ENCODE measurements at places on chromosomes 3 and 15.

- DNase-seq, result no peak
Observed at GRCh38 chr3:99971761-99972160, 142.5 kb downstream of the FILIP1L start.

DNA sequence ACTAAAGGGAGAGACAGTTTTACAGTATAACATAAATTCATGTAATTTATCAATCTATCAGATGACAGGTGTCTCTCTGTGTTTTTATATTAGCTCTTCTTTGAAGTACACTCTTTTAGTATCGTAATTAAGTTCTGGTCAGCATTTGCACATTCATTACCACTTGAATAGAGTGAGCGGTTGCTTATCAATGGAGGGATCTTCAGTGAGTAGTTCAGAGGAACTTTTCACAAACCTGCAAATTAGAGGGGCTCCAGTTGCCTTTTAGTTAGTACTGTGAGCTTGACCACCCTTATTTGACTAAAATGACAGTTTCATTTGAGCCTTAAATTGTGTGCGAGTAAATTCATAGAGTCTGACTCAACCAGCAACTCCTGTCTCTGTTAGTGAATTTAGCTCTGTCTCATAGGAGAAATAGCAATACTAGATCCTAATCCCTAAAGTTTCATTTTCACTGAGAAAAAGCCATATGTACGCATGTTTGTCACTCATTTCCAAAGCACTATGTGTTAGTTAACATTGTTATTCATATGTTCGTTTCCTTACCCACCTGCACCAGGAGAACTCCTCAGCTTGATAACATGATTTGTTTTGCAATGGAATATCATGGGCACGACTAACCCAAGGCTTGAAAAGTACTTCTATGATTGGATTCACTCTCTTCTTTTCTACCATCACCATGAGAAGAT lies 57.5 kb upstream of the ZBED2 start:
- DNase-seq, result no peak

DNA sequence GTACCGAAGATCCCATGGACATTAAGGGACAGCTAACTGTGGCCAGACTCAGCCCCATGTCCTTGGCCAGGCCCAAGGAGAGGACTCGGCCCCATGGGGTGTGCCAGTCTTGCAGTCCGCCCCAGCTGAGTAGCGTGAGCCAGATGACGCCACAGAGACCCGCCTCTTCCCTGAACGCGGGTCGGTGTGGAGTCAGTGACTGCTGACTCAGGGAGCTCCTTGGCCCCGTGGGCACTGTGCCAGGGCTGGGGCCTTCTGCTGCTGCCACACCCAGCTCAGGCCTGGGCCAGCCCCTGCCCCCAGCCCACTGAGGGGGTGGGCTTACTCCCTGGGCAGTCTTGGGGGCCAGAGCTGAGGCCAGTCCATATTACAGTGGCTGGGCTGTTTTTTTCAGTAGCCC lies 52.8 kb downstream of the PLXNA1 start:
- DNase-seq, result peak; percentile 87

DNA sequence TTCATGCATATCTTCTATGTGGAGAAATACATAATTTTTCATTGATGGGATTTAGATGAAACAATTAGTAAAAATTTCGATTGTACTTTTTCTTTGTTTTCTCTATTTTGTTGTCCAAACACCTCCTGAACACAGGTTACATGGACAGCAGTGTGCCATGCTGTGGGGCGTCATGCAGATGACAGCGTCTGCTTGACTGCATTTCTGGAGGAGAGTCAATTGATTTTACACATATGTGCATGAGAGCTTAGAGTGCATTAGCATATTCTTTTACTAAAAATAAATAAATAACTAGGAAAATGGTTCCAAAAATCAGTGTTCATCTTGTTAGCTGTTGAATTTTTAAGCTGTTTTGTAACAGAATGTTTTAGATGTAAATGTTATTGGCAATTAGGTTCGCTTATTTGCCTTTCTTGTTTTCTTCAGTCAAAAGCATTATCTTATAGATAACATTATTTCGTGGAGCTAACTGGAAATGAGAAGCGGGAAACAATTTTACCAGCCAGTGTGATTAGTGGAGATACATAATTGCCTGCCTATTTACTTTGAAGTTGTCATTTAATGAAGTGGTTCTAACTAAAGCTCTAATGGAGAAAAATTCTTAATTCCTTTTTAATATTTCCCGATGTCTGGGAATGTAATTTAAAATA lies 82.7 kb upstream of the VGLL3 start:
- no peak for DNase-seq

DNA sequence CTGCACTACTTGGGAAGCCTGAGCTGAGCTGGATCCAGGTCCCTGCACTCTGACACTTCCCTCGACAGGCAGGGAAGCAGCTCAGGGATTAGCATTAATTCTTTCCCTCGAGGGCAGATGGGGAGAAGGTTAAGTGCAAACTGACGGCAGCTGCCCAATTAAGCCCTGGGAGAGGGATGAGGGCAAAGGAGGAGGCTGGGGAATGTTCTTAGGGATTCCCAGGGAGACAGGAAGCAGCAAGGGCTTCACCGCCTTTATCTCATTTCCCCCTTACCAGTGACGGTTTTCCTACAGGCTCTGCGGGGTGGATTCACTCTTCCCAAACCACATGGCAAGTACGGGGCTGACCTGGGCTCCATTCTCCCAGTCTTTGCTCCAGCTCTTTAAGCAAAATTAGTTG lies 519.0 kb upstream of the PROK2 start:
- DNase-seq, result no peak

DNA sequence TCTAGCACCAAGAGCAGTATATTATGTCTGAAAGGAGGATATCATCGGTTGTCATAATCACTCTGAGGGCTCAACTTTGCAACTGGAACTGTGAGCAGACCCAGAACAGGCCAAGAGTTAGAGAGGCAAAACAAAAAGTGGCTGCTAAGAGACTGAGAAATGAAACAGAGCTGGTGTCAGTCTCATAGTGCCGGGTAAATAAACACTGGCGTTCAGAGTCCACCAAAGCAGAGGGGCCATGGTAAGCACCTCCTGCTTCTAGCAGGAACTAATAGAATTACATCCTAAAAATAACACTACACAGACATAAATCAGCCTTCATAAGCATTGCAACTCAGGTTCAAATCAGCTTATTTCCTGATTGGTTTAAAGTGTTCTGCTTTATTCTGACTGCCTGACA lies 10.3 kb upstream of the IL12A start:
- no peak for DNase-seq

GRCh38 chr3:60770532-60770931 lies 480.7 kb downstream of the FHIT start:
- DNase-seq, result no peak

- no peak for DNase-seq
Observed at GRCh38 chr3:26312816-26313215, 309.8 kb upstream of the LRRC3B start.

DNA sequence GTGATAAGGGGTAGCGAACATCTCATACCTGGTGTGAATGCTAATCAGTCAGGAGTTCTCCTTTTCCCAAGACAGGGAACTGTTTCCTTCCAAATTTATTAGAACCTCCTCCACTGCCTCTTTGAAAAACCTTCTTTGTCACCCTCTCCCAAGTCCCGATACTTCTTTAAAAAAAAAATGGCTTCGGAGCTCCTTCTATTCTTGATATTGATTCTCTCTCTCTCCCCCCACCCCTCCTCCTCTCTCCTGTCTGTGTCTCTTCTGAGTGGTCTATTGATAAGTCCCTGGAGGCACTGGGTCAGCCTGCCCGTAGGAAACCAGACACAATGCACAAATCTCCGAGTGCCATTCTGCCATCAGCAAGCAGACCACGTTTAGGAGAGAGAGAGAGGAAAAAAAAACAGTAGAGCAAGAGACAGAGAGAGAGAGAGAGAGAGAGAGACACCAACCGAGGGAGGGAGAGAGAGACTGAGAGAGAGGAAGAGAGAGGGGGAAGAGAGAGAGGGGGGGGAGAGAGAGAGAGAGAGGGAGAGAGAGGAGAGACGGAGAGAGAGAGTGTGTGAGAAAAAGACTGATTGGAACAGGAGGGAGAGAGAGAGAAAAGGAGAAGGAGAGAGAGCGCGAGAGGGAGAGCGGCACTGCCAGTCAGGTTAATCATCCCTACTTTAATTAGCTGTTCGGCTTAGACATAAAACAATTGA lies 160.9 kb downstream of the TIGIT start:
- DNase-seq, result peak; percentile 7

DNA sequence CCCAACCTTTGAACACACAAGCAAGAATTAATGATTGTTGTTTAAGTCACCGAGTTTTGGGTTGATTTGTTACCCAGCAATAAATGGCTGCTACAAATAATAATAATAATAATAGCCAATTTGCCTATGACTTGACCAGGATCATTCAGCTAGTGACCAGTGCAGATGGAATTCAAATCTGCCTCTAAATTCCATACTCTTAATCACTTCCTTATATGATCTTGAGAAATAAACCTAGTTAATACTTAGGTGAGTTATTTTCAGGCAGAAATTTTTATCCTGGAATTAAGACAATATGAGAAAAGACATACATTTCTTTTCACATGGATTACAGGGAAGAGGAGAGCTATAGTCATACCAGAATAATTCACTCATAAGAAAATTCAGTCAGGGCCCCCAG lies 116.0 kb upstream of the GALNT15 start:
- peak; percentile 59 for DNase-seq

DNA sequence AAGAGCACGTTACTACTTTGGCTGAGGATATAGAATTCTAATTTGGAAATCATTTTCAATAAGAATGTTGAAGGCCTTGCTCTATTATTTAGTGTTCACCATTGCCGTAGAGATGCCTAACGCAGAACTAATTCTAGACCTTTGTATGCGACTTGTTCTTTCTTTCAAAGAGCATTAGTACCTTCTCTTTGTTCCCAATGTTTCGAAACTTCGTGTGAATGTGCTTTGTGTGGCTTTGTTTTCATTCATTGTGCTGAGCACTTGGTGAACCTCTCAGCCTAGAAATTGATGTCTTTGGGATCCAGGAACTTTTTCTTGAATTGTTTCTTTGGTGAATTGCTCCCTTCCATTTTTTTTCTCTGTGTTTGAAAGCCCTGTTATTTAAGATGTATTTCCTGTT lies 19.8 kb upstream of the PCSK6 start:
- DNase-seq, result no peak

DNA sequence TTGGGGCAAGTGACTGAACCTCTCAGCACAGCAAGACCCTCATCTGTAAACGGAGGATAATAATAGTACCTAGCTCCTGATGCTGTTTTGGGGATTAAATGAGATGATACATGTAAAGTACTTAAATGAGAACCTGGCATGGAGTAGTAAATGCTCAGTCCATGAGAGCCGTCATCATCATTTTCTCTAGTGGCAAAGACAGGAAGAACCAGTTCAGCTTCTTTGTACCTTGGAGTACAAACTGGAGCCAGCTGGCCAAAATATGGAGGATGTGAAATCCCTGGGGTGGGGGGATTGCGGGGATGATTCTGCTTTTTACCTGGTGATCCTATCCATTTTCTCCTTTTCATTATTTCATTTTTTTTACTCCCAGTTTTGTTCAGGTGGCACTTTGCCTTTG lies 204.2 kb upstream of the LRRN1 start:
- DNase-seq, result no peak

- no peak for DNase-seq
Observed at GRCh38 chr3:65857327-65857726, 181.4 kb downstream of the MAGI1 start.
